Right ventricle myocardium inferior (tissue), 1 donor: ENCODE measurements at places on chromosomes 1 and 21. TPM values are rescaled to one million over a fixed set of nuclear protein-coding genes. Genes with fewer than 3 reads are reported as not detected.
A peak's percentile ranks its signal among the peaks of the same experiment; 100 is the strongest.

DNA sequence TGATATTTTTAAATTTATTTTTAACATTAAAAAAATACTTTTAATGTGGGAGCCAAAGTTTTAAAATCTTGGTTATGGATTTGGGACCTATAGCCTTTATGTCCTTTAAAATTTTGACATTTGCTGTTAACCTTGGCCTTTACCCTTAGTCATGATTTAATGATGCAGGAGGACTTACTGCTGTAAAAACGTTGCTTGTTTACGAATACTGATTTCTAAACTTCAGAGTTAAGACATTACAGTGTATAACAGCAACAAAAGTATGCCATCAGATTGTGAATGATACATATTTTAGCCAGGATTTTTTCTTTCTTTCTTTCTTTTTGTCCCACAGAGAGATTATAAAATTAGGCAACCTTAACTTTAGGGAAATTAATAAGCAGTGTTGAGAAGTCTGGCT lies 8.9 kb downstream of the RBM15 start:
- DNase-seq, result no peak

DNA sequence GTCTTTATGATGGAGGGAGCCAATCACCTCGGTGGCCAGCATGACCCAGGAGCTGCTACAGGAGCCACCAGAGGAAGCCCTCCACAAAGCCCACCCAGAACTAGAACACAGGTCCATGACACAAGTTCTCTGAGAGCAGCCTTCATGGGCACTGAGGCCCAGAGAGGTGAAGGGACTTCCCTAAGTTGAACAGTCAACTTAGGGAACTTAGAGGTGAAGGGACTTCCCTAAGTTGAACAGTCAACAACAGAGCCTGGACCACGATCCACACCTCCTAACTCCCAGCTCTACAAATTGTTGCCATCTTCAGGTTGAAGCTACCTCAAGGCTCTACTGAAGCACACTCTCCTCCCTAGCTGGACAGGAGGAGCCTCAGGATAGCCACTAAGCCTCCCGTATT lies 132.7 kb downstream of the CCDC185 start:
- DNase-seq, result no peak

GRCh38 chr1:163147019-163147418 lies 55.7 kb downstream of the RGS5 start:
- no peak for DNase-seq

DNA sequence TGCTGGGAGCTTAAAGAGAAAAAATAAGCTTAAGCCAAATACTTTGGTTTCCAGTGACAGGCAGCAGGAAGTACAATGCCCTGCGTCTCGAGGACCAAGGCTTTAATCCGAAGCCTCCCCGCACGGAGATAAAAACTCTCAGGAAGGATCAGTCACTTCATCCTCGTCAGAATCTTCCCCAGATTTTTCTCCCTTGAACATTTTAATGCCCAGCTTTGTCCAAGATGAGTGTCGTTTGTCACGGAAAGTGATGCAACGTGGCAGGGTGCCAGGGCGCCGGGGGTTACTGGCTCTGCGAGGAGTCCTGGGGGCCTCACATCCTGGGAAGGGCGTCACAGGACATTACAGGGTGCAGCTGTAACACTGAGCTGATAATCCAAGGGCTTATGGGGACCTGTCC lies 25.2 kb upstream of the PCBP3 start:
- DNase-seq, result no peak

DNA sequence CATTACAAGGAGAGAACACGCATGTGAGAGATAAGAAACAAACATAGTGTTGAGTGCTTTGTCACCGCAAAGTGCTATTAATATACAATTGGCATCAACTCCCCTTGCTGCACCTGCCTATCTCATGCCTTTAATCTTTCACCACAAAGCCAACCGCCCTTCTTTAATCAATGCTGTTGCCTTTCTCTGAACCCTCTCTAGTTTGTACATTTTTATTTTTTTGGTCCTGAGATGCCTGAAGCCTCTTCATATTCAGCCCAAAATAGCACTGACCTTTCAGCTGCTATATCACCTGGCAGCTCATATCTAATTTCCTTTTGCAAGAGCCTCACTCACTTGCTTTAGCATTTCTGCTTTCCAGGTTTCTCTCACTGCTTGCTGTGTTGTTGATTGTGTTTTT lies 504.7 kb downstream of the NUF2 start:
- DNase-seq, result no peak

- no peak for DNase-seq
Observed at GRCh38 chr1:76891931-76892622, 24.8 kb downstream of the ST6GALNAC5 start.

DNA sequence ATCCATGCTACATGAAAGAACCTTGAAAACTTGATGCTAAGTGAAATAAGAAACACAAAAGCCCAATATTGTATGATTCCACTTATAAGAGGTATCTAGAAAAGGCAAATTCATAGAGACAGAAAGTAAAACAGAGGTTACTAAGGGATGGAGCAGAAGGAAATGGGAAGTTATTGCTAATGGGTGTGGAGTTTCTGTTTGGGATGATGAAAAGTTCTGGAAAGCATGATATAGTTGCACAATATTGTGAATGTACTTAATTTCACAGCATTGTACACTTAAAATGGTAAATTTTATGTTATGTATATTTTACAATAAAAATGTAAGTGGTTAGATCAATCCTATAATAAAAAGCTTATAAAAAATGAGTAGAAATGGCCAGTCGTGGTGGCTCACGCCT lies 1.6 kb upstream of the NECAP2 start:
- no peak for DNase-seq

The RTCA gene
- total RNA-seq, result 46.2 TPM

GRCh38 chr1:54167422-54168139 lies 14.8 kb upstream of the CDCP2 start:
- DNase-seq, result peak; percentile 56

The DNTTIP2 gene
- 34.8 TPM for total RNA-seq

- DNase-seq, result no peak
Observed at GRCh38 chr1:108208724-108209446, 8.7 kb upstream of the SLC25A24 start.

The IGSF21 gene
- 1.6 TPM for total RNA-seq

- no peak for DNase-seq
Observed at GRCh38 chr1:192445839-192446489, 129.2 kb downstream of the RGS21 start.

GRCh38 chr1:111961773-111962565 lies 27.5 kb downstream of the KCND3 start:
- no peak for DNase-seq

GRCh38 chr1:2050461-2050792 lies 216 bp downstream of the PRKCZ start:
- DNase-seq, result no peak

DNA sequence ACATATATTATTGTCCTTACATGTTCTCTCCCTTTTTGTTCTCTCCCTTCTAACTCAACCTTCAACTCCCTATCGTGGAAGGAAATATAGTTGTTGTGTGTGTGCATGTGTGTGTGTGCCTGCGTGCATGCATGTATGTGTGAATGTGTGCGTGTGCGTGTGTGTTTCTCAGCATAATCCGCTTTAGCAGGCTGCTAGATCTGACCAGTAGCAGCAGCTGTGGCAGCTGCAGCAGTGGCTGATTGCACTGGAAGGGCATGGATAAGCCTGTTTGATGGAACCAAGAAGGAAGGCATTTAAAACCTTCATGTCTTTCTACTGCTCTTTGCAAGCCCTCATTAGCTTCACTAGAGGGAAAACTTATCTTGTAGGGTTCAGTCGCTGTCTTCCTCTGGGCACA lies 65.6 kb upstream of the IRF2BP2 start:
- DNase-seq, result no peak

GRCh38 chr1:93824834-93825233 lies 54.2 kb downstream of the DNTTIP2 start:
- no peak for DNase-seq

The CR1L gene
- total RNA-seq, result not detected

GRCh38 chr1:29644812-29645211 lies 408.5 kb downstream of the PTPRU start:
- no peak for DNase-seq

DNA sequence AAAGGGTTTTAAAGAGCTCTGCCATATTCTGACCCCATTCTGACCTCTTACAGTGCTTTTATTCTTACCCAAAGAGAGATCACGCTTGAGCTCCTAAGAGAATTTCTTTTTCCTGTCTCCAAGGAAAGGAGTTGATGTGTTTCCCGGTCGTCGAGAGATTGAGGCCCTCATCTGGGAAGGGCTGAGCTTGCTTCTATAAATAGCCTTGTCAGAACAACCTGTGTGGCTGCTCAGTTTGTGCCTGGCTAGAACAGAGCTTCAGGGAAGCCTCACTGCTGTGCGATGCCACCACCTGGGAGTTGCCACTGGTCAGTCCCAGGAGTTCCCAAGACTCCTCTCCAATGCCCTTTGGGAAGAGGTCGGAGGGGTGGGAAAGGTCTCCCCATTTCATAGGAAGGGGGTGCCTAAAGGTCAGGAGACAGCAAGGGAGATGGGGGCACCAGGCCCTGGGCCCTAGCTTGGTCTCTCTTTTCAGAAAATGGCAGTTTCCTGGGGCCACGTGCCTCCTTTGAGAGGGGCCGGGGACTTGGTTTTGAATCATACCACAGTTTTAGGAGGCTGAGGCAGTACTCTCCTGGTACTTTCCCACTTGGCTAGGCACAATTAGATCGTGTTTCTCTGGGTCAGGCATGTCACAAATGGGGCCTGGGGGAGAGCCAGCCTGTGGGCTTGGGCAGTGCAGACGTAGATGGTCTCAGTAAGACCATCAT lies 52.1 kb downstream of the EIF2D start:
- no peak for DNase-seq

GRCh38 chr1:89900323-89900722 lies 79.5 kb downstream of the LRRC8D start:
- no peak for DNase-seq

DNA sequence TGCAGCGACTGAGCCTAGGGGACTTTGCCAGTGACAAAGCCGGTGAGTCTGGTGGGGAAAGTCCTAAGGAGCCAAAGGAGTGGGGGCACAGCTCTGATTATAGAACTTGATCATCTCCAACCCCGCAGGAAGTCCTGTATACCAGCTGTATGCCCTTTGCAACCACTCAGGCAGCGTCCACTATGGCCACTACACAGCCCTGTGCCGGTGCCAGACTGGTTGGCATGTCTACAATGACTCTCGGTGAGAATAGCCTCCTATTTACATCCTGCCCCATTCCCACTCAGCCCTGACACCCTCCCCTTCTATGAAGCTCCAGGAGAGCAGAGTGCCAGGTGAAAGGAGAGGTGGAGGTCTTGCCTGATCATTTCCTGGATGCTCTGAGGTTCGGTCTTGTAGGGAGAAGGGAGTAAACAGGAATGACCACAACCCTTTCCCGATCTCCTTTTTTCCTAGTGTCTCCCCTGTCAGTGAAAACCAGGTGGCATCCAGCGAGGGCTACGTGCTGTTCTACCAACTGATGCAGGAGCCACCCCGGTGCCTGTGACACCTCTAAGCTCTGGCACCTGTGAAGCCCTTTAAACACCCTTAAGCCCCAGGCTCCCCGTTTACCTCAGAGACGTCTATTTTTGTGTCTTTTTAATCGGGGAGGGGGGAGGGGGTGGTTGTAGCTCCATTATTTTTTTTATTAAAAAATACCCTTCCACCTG lies 1.2 kb upstream of the PPOX start:
- no peak for DNase-seq

- DNase-seq, result no peak
Observed at GRCh38 chr1:160997323-160998038, 23.5 kb downstream of the F11R start.

GRCh38 chr1:101360506-101360905 lies 123.7 kb downstream of the S1PR1 start:
- DNase-seq, result no peak

DNA sequence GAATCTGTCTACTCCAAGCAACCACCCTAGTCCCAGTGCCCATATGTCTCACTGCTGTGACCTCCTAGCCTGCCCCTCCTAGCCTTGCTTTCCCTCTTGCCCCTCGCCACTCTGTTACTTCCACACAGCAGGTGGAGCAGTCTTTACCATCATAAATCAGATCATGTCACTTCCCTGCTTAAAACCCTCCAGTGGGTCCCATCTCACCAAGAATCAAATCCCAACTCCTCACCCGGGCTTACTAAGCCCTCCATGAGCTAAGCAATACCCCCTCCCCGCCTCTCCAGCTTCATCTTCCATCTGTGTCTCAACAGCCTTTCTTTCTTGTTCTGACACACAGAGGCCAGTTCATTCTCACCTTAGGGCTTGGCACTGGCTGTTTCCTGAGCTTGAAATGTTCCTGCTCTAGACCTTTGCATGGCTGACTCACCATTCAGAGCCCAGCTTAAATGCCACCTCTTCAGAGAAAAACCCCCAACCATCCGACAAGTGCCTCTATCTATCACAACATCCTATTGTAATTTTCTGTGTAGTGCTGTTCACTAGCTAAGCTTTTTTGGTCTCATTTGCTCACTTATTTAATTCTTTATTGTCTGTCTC lies 22.3 kb downstream of the KNCN start:
- DNase-seq, result peak; percentile 16

- no peak for DNase-seq
Observed at GRCh38 chr1:61171974-61172373, 89.6 kb downstream of the NFIA start.

The GBP3 gene
- total RNA-seq, result 9.3 TPM

DNA sequence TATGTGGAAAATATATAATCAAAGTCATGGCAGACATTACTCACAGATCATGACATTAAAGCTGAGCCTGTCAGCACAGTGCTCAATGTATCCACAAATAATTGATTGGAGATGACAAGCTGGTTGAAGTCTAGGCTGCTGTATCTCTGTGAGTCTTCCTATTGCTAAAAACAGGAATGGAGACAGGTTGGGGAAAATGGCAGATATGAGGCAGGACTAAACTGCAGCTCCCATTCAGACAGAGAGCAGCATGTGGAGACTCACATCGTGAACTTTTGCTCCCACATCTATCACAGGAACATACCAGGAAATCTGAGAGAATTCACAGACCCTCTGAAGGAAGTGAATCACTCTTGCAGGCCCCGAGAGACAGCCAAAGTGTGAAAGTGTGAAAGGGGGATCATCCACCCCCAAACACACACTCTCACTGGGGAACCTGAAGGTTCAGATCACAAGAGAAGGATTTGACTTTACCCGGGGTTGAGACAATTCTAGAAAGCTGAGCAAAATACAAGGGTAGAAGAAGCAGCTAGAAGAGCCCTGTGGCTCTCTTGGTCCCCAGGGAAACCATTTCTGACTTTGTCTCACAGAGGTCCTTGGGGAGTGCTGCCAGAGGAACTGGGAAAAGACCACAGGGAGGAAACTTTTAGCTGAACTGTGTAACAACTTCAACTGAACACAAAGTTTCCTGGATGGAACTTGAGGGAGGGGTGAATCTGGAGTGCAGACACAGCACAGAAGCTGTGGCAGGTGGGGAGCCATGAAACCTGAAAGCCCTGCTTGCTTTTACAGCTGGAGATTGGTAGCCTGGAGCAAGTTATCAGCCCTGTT lies 173.4 kb downstream of the S1PR1 start:
- no peak for DNase-seq

The RAB7B gene
- total RNA-seq, result 1.6 TPM

DNA sequence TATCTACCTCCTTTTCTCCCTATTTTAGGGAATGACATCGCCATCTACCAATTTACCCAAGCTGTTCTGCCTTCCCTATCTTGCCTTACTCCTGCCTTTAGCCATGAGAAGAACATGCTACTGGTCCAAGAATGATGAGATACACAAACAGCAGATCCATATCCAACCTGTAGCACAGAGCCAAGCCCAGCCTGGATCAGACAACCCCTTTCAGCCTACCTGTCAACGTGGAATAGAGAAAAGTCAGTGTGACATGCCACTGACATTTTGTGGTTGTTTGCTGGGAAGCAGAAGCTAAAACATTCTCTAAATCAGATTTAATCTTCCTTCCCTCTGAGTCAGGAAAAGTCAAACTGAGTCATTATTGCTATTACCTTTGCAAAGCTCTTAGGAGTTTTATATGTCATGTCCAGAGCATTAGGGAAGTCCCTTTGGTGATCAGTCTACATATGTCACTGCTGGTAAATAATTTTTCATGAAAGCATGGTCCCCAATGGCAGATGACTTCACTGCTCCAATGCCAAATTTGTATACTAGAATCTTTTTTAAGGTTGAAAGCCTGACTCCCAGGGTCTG lies 143.1 kb downstream of the TPR start:
- no peak for DNase-seq
